ENCODE measurements at places on chromosomes 3 and 15. TPM values are rescaled to one million over a fixed set of nuclear protein-coding genes. Genes with fewer than 3 reads are reported as not detected.

Gene GOLGA8S
- polyA plus RNA-seq: not detected

Gene TMEM40
- 0.65 TPM for polyA plus RNA-seq

Gene FRMD4B
- 0.05 TPM for polyA plus RNA-seq

Gene MUC13
- polyA plus RNA-seq: not detected

Gene ZMYND10
- not detected for polyA plus RNA-seq

Gene AGBL1
- polyA plus RNA-seq: not detected

Gene GPR149
- not detected for polyA plus RNA-seq

Gene KCNMB3
- 3.4 TPM for polyA plus RNA-seq

Gene CYP1A1
- not detected for polyA plus RNA-seq

Gene GOLGA8R
- polyA plus RNA-seq: 0.06 TPM

Gene ROPN1B
- polyA plus RNA-seq: not detected

Gene RPP25
- 4.9 TPM for polyA plus RNA-seq

Gene ANKUB1
- polyA plus RNA-seq: not detected

Gene FAH
- 2.5 TPM for polyA plus RNA-seq

Gene PPM1L
- polyA plus RNA-seq: 3.0 TPM

Gene PSTPIP1
- polyA plus RNA-seq: 37.3 TPM

Gene PLA2G4F
- polyA plus RNA-seq: not detected

Gene EDEM1
- polyA plus RNA-seq: 58.4 TPM

Gene PHLDB2
- polyA plus RNA-seq: 1.4 TPM

Gene FRMD5
- 0.30 TPM for polyA plus RNA-seq

Gene IGSF10
- polyA plus RNA-seq: not detected

Gene SCG3
- not detected for polyA plus RNA-seq

All from IgD-negative memory B cell (primary cell).